ENCODE measurements at places on chromosomes 5 and 9. TPM values are rescaled to one million over a fixed set of nuclear protein-coding genes. Genes with fewer than 3 reads are reported as not detected.

- H3K27me3 ChIP-seq: no peaks in the 10 kb centered on the region
- H3K36me3 ChIP-seq: no peaks in the 10 kb centered on the region
- no peak overlapping the region for H3K27ac ChIP-seq
- no peak for DNase-seq
Measured at GRCh38 chr5:137791799-137792198, 37.6 kb upstream of the HNRNPA0 start.

DNA sequence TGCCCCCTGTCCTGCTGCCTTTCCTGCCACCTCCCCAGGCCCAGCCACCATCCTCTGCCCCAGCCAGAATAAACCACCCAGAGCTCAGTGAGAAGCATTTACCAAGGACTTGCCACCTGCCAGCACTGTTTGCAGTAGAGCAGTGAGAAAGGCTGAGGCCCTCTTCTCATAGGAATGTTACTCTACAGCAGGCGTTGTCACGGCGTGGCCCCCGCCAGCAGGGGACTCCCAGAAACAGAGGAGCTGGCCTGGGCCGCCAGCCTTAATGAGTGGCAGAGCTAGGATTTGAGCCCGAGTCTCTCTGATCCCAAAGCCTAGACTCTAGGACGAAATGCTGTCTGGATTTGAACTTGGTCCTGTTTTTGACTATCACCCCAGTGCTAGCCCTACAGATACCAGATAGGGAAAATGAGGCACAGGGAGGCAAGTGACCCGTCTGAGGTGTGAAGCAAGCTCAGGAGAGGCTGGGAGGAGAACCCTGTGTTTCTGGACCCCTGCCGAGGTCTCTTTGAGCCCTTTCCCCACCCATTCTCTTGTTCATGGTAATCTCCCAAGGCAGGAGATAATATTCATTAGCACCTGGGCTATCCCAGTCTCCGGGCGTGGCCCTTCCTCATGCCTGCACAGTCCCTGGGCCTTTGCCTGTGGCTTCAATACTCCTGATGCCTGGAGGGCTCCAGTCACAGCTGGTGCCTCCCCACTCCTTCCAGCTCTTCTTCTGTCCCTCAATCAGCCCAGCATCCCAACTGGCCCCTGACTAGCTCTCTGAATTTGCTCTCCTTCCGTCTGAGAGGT, 30.7 kb downstream of the HRH2 start:
- H3K27ac ChIP-seq: no peak overlapping the region
- no peaks in the 10 kb centered on the region for H3K36me3 ChIP-seq
- no peak overlapping the region for H3K4me3 ChIP-seq
- H3K27me3 ChIP-seq: peaks cover 100% of the 10 kb centered on the region
- no peaks in the 10 kb centered on the region for H3K4me1 ChIP-seq

Gene SLC6A18
- total RNA-seq: not detected

DNA sequence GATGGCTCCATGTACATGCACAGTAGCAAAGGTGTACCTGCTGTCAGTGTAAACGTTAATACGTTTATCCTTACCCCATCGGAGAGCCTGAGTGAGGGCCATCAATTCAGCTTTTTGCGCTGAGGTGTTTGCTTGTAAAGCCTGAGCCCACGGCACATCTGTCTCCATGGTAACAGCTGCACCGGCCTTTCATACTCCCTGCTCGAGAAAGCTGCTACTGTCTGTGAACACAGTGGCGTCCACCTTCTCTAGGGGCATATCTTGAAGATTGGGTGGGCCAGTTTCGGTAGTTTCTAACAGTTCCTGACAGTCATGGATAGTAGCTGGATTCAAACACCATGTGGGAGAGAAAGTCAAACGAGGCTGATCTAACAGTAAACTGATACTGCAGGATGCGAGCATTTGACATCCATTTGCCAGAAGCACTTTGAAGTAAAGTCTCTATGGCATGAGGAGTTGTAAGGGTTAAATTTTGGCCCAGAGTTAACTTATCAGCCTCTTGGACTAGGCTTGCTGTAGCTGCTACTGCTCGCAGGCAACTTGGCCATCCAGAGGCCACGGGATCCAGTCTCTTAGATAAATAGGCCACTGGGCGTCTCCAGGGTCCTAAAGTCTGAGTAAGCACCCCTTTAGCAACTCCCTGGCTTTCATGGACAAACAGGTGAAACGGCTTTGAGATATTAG, 21.0 kb upstream of the RHOBTB3 start:
- no peaks in the 10 kb centered on the region for H3K36me3 ChIP-seq
- peak overlapping the region; percentile 42 for H3K4me3 ChIP-seq
- H3K27ac ChIP-seq: peak overlapping the region; percentile 74
- peak; percentile 63 for DNase-seq
- H3K4me1 ChIP-seq: peaks cover 36% of the 10 kb centered on the region
- H3K27me3 ChIP-seq: no peaks in the 10 kb centered on the region

GRCh38 chr9:100088202-100088601, 10.6 kb downstream of the ERP44 start:
- 0 out of 2 replicates have a peak, but pooled peaks cover 3% of the 10 kb centered on the region for H3K4me1 ChIP-seq
- H3K36me3 ChIP-seq: no peaks in the 10 kb centered on the region
- no peak overlapping the region for H3K4me3 ChIP-seq
- H3K27me3 ChIP-seq: no peaks in the 10 kb centered on the region

GRCh38 chr9:107545036-107545435, 55.5 kb upstream of the KLF4 start:
- no peak overlapping the region for H3K4me3 ChIP-seq
- no peaks in the 10 kb centered on the region for H3K36me3 ChIP-seq
- peaks cover 23% of the 10 kb centered on the region for H3K4me1 ChIP-seq
- H3K27me3 ChIP-seq: no peaks in the 10 kb centered on the region

DNA sequence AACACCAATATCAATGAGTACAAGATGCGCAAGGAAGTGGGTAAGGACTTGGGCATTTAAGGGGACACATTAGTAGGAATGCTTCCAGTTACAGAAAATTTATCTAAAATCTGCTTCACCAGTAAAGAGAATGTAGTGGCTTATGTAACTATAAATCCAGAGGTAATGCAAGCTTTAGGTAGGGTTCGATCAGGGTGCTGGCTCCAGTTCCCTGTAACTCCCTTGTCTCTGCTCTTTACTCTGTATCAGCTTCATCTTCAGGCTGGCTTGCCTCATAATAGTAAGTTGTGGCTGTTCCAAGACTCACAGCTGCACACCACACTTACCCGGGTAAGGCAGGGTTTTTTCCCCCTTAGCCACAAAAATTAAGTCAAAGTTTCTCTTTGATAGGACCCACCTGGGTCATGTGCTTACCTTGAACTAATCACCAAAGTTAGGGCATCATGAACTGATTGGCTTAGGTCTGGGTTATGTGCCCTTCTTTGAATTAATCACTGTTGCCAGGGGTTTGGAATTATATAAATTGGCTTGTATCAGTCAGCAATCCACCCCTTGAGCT, 35.5 kb downstream of the ARHGEF37 start:
- no peak overlapping the region for H3K27ac ChIP-seq
- peaks cover 42% of the 10 kb centered on the region for H3K4me1 ChIP-seq
- H3K36me3 ChIP-seq: no peaks in the 10 kb centered on the region
- H3K4me3 ChIP-seq: no peak overlapping the region
- H3K27me3 ChIP-seq: no peaks in the 10 kb centered on the region

Gene RLN2
- total RNA-seq: 2.9 TPM

DNA sequence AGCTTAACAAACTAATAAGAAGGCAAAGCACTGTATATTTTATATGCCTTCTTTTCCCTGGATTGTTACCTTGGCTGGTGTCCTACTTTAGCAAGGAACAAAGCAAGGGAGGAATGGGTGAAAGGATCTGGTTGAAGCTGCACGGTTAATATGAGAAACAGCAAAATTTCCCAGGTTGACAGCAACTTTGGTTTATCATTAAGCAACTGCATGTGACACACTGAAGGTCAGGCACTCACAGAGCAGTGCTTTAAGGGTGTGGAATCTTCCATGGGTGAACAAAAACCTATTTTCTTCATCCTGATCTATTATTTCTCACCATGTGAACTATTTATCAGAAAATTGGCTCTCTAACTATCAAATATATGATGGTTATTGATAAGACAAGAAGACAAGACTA, 109.0 kb upstream of the ATP10B start:
- no peak for DNase-seq
- H3K36me3 ChIP-seq: no peaks in the 10 kb centered on the region
- no peaks in the 10 kb centered on the region for H3K4me1 ChIP-seq
- no peaks in the 10 kb centered on the region for H3K27me3 ChIP-seq
- no peak overlapping the region for H3K4me3 ChIP-seq

- H3K4me1 ChIP-seq: no peaks in the 10 kb centered on the region
- H3K36me3 ChIP-seq: no peaks in the 10 kb centered on the region
- H3K27me3 ChIP-seq: no peaks in the 10 kb centered on the region
- no peak overlapping the region for H3K4me3 ChIP-seq
Measured at GRCh38 chr5:173139631-173140030, 4.7 kb upstream of the BNIP1 start.

- H3K36me3 ChIP-seq: no peaks in the 10 kb centered on the region
- H3K27me3 ChIP-seq: no peaks in the 10 kb centered on the region
- no peaks in the 10 kb centered on the region for H3K4me1 ChIP-seq
- H3K27ac ChIP-seq: no peak overlapping the region
Measured at GRCh38 chr9:83231039-83231438, 168.1 kb upstream of the RASEF start.

DNA sequence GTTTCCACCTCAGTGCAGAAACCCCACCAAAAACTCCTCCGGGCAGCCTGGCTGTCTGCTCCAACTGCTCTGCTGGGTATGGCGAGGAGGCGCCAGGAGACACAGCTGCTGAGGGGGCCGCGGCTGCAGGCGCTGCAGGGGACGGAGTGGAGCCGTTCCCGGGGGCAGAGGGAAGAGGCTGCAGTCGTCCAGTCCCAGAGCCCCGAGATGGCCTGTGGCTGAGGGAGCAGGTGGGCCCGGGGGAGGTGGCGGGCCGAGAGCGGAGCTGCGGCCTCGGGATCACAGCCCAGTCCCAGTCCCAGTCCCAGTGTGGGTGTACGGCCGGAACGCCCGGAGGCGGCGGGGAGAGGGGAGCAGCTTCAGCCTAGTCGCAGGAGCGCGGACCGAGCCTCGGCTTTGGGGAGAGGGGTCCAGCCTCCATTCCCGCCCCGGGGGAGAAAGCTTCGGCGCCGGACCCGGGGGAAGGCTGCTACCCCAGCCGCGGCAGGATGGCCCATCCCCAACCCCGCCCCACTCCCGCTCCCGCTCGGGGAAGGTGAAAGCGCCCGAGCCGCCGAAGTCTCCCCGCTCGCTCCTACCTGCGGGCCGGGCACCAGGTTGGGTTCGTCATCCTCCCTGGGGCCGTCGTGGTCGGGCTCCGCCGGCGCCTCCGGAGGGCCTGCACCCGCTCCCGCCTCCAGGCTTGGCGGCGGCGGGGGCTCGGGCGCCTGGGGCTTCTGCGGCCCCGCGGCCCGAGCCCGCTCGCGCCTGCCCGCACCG, 513 bp downstream of the FAM193B start:
- H3K27ac ChIP-seq: no peak overlapping the region
- H3K4me1 ChIP-seq: peaks cover 22% of the 10 kb centered on the region
- DNase-seq: no peak
- peak overlapping the region; percentile 98 for H3K4me3 ChIP-seq

GRCh38 chr5:61822584-61822983, 483.4 kb upstream of the KIF2A start:
- H3K4me1 ChIP-seq: no peaks in the 10 kb centered on the region
- peaks cover 27% of the 10 kb centered on the region for H3K27me3 ChIP-seq
- H3K4me3 ChIP-seq: no peak overlapping the region
- no peak for DNase-seq
- H3K27ac ChIP-seq: no peak overlapping the region

Gene SLC36A2
- not detected for total RNA-seq

Gene WNK2
- total RNA-seq: 44.6 TPM

- H3K36me3 ChIP-seq: no peaks in the 10 kb centered on the region
- H3K27ac ChIP-seq: peak overlapping the region; percentile 80
- peaks cover 27% of the 10 kb centered on the region for H3K4me1 ChIP-seq
- peak; percentile 41 for DNase-seq
- H3K4me3 ChIP-seq: peak overlapping the region; percentile 8
Measured at GRCh38 chr5:173745123-173745522, 128.7 kb upstream of the BOD1 start.

Gene C5orf63
- 9.8 TPM for total RNA-seq

- H3K27ac ChIP-seq: no peak overlapping the region
- H3K27me3 ChIP-seq: no peaks in the 10 kb centered on the region
- H3K4me3 ChIP-seq: no peak overlapping the region
- peaks cover 45% of the 10 kb centered on the region for H3K36me3 ChIP-seq
- DNase-seq: no peak
Measured at GRCh38 chr5:37323607-37324006, 47.3 kb downstream of the NUP155 start.

Gene APC
- total RNA-seq: 22.9 TPM

- no peaks in the 10 kb centered on the region for H3K36me3 ChIP-seq
- no peak overlapping the region for H3K27ac ChIP-seq
- no peak for DNase-seq
- peaks cover 17% of the 10 kb centered on the region for H3K27me3 ChIP-seq
- H3K4me3 ChIP-seq: no peak overlapping the region
Measured at GRCh38 chr5:146548781-146549449, 32.9 kb upstream of the GPR151 start.

- H3K36me3 ChIP-seq: no peaks in the 10 kb centered on the region
- DNase-seq: peak; percentile 46
- no peak overlapping the region for H3K27ac ChIP-seq
Measured at GRCh38 chr9:136671646-136672430, 9.1 kb downstream of the EGFL7 start.

DNA sequence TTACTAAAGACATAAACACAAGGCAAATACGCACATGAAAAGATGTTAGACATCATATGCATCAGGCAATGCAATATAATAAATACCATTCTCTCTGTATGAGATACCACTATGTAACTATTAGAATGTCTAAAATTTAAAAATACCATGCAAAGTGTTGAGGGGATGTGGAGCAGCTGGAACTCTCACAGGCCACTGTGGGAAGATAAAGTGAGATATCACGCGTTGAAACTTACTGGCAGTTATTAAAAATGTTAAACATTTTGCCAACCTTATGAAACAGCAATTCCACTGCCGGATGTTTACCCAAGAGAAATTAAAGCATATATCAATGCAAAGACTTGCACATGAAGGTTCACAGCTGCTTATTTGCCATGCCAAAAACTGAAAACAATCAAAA, 556.7 kb downstream of the LRRC70 start:
- no peak for DNase-seq
- peaks cover 4% of the 10 kb centered on the region for H3K27me3 ChIP-seq
- no peaks in the 10 kb centered on the region for H3K4me1 ChIP-seq
- no peak overlapping the region for H3K27ac ChIP-seq
- no peak overlapping the region for H3K4me3 ChIP-seq

DNA sequence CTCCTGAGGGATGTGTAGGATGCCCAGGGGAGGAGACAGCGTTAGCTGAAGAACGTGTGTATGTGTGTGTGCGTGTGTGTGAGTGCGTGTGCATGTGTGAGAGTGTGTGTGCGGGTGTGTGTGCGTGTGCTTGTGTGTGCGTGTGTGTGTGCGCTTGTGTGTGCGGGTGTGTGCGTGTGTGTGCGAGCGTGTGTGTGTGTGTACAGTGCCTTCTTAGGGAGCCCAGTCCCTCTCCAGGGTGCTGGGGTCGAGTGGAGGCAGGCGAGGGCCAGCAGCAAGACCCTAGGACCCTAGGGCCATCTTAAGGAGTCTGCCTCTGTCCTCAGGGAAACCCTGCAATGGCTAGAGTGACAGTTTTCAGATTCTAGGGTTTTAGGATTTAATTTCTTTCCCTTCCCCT, 26.0 kb upstream of the STXBP1 start:
- H3K4me1 ChIP-seq: peaks cover 23% of the 10 kb centered on the region
- H3K4me3 ChIP-seq: no peak overlapping the region
- 0 out of 2 replicates have a peak, but pooled peaks cover under 1% of the 10 kb centered on the region for H3K36me3 ChIP-seq
- H3K27me3 ChIP-seq: no peaks in the 10 kb centered on the region
